Epithelial cell of umbilical artery (primary cell): ENCODE measurements at places on chromosomes 6 and 20. TPM values are rescaled to one million over a fixed set of nuclear protein-coding genes. Genes with fewer than 3 reads are reported as not detected.

Gene MATN4
- not detected in 2 replicates for total RNA-seq

Gene BMP5
- total RNA-seq = not detected in 2 replicates

Gene ADGB
- not detected in 2 replicates for total RNA-seq

Gene COX4I2
- total RNA-seq = not detected in 2 replicates

Gene RPS21
- 893 and 1,301 TPM in 2 replicates for total RNA-seq

Gene ENPP1
- 2.3 and 3.6 TPM in 2 replicates for total RNA-seq

Gene DUSP15
- not detected in 2 replicates for total RNA-seq

Gene PHIP
- total RNA-seq = 16.6 and 22.8 TPM in 2 replicates

Gene TAAR5
- total RNA-seq = not detected in 2 replicates

Gene MAPK13
- 1.6 and 3.6 TPM in 2 replicates for total RNA-seq

Gene SCRT2
- total RNA-seq = not detected in 2 replicates

Gene TSPO2
- not detected in 2 replicates for total RNA-seq

Gene COL9A3
- 0.30 and 0.97 TPM in 2 replicates for total RNA-seq

Gene PAQR8
- 7.5 and 8.4 TPM in 2 replicates for total RNA-seq

Gene AVP
- total RNA-seq = not detected in 2 replicates

Gene PSORS1C2
- not detected in 2 replicates for total RNA-seq

Gene TMEM244
- total RNA-seq = not detected in 2 replicates
